ENCODE measurements at places on chromosomes 4 and X.

GRCh38 chr4:168221301-168221700 is 97.3 kb downstream of the DDX60 start:
- DNase-seq: peak; percentile 60

- DNase-seq: peak; percentile 80
Observed at GRCh38 chr4:156547439-156547838, 424.2 kb downstream of the PDGFC start.

DNA sequence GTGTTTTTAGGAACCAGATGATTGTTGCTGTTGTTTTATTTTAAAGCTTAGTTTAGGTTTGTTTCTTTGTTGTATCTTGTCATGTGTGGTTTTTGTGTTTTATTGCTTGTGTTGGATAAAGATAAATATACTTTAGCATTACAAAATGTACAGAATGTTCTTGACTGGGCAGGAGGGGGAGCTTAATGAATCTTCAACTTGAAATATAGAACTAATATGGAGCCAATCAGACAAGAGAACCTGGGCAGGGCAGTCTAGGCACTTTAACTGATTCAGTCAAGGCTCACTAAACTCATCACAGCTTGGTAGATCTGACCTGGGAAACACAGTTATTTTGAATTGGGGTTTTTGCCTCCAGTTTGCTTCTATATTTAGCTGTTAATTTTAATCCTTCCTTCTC is 304.2 kb downstream of the ARHGAP24 start:
- peak; percentile 36 for DNase-seq

DNA sequence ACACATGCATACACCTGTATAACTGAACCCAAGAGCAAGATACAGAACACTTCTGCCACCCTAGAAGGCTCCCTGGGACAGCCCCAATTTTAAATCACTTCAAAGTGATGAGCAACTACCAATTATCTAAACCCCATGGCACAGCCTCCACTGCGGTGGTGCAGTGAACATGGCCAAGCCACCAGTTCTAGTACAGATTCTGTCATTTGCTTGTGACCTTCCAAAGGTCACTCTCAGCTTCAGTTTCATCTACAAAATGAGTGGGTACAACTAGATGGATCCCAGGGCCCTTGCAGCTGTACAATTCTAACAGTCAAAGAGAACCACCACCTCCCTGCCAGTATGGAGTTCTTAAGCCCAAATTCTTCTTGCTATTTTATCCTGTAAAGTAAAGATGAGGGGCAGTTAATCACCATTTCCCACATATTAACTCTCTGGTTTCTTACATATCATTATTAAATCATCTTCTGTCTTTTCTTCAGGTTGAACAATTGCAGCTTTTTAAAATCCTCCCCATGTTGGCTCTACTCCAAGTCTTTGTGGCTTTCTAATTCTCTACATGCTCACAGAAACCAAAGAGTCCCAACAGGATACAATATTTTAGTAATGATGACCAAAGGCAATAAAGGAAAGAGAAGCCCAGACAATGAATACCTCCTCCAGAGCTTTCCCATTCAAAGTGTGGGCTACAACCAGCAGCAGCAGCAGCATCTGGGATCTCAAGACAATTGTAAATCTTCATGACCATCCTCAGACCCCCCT is 39.0 kb upstream of the GPM6B start:
- DNase-seq: no peak

DNA sequence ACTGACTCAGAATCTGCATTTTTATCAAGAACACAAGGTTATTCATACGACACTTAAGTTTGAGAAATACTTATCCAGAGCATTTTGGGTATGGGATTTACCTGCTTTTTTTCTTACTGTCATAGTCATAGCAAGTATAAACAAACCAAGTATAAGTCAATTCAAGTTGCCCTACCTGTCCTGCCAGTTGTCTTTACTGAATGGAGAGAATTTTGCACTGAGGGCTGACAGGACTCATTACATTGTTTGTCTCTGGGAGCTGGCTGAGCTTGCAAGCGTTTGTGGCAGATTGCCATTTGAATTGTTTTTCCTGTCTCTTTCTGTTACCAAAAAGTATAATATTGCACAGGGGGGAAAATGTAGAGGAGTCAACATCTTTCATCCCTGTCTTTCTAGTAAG is 278.9 kb upstream of the MAGEC2 start:
- DNase-seq: no peak

DNA sequence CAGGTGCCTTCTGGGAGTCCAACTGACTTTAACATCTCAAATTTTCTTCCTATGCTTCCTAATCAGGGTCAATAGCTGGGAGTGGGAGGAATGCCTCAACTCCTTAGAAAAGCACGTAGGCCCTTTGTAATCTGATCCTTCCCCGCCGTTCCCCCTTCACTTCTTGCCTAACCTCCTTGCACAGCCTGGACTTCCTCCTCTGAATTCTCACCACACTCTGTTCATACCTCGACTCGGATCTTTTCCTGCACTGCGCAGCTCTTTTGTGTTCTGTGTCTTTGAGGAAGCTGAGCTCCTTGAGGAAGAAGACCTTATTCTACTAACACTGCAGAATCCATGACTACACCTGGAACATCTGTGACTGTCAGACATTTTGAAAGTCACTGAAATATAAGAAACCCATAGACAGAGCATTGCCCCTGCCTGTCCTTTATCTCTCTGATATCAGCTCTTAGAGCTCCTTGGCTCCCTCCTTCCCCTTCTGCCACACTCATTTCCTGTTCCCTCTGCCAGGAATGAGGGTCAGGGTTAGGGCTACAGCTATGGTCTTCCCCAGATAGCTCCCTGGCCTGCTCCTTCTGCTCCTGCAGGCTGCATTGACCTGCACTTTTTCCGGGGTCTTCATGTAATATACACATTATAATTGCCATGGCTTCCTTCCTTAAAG is 140.2 kb upstream of the LDB2 start:
- DNase-seq: no peak

DNA sequence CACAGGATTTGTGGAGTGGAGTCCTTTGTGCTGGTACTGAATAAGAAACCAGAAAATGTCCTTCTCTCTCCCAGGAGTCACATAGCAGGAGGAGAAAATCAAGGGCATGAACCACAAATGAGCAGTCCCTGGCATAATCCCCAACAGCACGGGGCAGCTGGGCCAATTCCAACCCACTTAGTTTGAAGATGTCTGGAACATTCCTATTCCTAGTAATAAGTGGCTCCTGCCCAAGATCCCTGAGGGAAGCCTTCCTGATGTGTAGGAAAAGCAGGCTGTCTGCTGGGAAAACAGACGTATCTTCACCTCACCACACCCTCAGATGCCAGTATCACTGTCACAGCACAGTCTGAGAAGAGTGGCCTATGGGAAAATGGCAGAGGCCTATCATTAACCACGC is 182.8 kb upstream of the MAP3K15 start:
- peak; percentile 74 for DNase-seq

DNA sequence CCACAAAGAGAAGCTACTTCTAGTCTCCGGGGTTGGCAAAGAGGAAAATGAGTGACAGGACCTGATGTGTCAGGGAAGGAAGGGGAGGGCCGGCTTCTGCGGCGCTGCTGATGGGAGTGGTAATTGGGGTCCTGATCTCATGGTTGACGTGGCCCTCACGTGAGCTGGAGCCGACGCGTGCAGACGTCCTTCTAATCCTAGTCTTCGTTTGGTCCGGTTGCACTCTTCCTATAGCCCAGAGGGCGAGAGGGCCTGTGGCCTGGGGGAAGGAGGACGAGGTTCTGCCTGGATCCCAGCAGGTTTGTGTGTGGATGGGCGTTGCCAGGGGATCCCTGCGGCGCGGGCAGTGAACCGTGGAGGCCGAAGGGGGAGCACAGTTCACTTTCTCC is at the start of gene ARMCX1:
Gene ARMCX1, plus strand, starts transcription at position 186 of the 389 bp plus-strand sequence. CDS start 2,384 bp downstream, outside the sequence.
- DNase-seq: peak; percentile 83

- DNase-seq: no peak
Observed at GRCh38 chrX:22689290-22689689, 310.5 kb upstream of the DDX53 start.

GRCh38 chr4:56764223-56764622 is 57.3 kb downstream of the SPINK2 start:
- DNase-seq: no peak

GRCh38 chr4:139582044-139582443 is 26.0 kb upstream of the SETD7 start:
- DNase-seq: peak; percentile 21

DNA sequence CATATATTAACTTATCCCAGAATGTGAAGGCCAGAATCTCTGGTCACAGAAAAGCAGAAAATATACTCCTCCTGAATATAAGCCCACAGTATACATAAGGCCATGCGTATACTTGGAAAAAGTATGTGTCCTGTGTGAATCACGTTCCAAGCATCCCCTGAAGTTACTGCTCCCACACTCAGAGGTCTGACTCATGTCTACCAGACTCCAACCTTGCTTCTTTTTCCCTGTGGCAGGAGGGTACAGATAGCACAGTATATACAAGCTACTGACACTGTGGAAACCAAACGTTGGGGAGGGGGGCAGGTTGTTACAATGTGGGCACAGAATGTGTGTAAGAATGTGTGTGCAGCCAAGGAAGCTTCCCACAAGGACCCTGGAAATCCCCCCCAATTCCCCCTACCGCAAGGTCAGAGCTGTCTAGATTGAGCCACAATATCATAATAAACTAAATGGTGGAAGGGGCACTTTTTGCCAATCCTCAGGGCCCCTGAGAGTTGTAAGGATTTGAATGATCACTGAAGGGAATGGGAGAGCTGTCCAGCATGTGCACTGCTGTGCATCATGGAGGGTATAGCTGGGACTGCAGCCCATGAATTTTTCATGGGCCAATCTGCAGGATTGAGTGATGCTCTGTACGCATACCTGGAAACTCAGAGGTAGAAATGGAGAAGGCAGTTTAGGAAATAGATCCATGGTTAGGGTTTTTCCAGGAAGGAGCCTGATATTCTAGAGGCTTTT is 7.4 kb upstream of the RELL1 start:
- no peak for DNase-seq

- no peak for DNase-seq
Observed at GRCh38 chr4:61805227-61805626, 605.1 kb downstream of the ADGRL3 start.

DNA sequence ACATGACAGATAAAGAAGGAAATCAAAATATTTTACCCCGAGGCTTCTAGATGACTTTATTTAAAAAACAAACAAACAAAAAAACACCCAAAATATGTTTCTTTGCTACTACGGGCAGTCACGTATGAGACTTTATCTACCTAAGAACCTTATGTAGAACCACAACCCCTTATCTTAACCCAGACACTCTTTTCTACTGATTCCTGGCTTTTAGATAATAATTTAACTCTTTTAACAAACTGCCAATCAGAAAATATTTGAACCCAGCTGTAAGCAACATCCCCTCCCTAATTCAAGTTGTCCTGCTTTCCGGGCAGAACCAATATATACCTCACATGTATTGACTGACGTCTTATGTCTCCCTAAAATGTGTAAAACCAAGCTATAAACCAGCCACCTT is 15.4 kb downstream of the ELOVL6 start:
- no peak for DNase-seq

DNA sequence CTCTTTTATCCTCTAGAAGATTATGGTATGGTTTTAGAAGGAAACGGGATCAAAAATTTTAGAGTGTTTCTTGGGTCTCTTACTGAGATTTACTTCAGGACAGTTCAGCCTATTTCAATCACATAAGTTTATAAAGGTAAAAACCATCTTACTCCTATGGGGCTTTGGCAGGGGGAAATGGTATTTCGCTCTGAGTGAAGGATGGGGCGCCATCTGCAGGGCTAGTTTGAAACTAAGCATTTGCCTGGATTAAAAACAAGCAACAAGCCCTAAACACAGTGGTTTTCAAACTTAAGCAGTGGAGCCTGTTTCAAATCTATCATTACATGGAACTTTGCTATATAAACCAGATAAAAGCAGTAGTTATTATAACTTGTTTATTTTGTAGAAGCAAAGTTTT is 361.5 kb upstream of the FMR1 start:
- DNase-seq: no peak

DNA sequence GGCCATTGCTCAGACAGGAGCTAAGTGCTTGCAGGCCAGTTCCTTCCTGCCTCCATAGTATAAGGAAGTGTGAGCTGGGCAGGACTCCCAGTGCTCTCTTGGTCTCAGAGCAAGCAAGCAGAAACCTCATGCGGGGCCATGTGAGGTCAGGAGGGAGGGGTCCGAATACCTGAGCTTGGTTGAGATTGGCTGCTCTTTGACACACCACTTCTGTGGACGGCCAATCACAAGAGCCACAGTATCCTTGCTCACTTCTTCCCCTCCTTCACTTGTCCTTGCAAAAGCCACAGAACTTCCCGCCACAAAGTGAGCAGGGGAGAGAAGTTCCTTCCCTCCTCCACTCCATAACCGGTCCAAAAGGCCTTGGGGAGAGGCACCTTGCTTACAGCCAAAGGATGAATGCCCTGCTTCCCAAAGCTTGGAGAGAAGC is 56.7 kb downstream of the PRPS1 start:
- DNase-seq: peak; percentile 29

DNA sequence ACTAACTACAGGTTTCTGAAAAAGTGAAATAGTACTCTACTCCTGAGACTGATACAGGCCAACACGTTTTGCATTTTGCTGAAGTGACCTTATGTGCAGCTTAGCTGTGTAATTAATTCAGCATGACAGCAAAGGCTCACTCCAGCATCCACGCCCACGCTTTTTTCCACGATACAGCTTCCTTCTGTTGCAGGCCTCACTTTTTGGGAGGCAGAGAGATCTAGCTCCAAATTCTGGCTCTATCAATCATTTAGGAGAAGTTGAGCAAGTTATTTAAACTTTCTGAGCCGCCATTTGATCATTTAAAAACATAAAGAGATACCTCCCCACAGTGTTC is 160.3 kb downstream of the AFAP1 start:
- peak; percentile 42 for DNase-seq

DNA sequence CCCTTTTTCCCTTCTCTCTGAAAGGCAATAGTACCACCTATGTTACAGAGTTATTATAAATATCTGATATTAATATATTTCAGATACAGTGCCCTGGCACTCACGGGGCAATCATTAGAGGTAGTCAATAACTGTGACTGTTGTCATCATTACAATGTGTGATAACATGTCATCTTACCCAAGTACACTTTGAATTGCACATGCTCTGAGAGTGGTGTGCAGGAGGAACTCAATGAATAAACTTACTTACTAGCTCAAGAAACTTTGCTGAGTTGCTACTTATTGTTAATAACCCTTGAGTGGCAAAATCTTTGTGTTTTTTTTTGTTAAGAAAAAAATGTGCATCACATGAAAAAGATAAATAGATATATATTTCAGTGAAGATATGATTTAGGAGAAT is 275.1 kb upstream of the RASGEF1B start:
- no peak for DNase-seq

GRCh38 chrX:5295004-5295403 is 933.7 kb downstream of the NLGN4X start:
- no peak for DNase-seq

DNA sequence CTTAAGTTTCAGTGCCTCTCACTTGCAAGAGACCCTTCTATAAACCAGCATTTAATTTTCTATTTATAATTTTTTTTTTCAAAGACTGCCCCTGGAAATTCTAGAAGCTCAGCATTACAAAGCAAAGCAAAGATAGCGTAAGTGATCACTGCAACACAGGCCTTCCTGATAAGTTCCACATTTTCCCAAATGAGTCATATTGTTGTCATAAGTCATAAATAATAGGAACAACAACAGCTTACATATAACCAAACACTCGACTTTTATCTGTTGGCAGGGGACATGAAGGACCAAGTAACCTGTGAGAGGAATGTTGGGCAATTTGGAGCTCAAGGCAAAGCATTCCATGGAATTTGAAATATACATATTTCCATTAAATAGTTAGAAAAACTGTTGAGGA is 815.5 kb downstream of the DMD start:
- no peak for DNase-seq

GRCh38 chr4:108991551-108992328 is 228.9 kb upstream of the ETNPPL start:
- DNase-seq: peak; percentile 38

All from fibroblast of gingiva (primary cell).